ENCODE measurements at places on chromosomes 3 and 15. TPM values are rescaled to one million over a fixed set of nuclear protein-coding genes. Genes with fewer than 3 reads are reported as not detected.
A peak's percentile ranks its signal among the peaks of the same experiment; 100 is the strongest.

DNA sequence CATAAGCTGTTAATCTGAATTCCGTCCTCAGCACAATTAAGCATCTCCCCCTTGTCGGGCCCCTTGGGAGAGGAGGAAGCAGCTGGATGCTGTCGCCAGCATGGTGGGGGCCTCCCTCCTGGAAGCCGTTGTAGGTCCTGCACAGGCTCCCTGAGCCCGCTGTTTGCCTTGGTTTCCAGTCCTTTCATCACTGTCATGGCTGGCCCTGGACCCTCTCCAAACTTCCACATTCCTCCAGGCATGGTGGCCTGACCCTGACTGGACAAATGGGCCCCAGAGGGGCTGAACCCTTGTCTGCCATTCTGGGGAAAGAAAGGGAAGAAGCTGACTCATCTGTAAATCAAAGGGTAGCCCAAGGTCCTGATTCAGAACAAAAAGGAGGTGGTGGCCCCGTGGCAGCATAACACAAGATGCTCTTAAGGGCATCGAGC, 300.5 kb upstream of the LRRFIP2 start:
- no peak overlapping the region for H3K27ac ChIP-seq
- no peak for DNase-seq

GRCh38 chr3:23594066-23594465, 211.7 kb upstream of the UBE2E1 start:
- H3K36me3 ChIP-seq = peaks cover 4% of the 10 kb centered on the region
- H3K4me1 ChIP-seq = peaks cover 14% of the 10 kb centered on the region
- no peak for DNase-seq
- no peak overlapping the region for H3K4me3 ChIP-seq
- H3K27me3 ChIP-seq = no peaks in the 10 kb centered on the region

GRCh38 chr3:59878038-59878427, 828.2 kb upstream of the CFAP20DC start:
- no peak for DNase-seq
- no peak overlapping the region for H3K4me3 ChIP-seq
- no peaks in the 10 kb centered on the region for H3K27me3 ChIP-seq
- peaks cover 6% of the 10 kb centered on the region for H3K4me1 ChIP-seq
- no peaks in the 10 kb centered on the region for H3K36me3 ChIP-seq
- H3K27ac ChIP-seq = no peak overlapping the region

DNA sequence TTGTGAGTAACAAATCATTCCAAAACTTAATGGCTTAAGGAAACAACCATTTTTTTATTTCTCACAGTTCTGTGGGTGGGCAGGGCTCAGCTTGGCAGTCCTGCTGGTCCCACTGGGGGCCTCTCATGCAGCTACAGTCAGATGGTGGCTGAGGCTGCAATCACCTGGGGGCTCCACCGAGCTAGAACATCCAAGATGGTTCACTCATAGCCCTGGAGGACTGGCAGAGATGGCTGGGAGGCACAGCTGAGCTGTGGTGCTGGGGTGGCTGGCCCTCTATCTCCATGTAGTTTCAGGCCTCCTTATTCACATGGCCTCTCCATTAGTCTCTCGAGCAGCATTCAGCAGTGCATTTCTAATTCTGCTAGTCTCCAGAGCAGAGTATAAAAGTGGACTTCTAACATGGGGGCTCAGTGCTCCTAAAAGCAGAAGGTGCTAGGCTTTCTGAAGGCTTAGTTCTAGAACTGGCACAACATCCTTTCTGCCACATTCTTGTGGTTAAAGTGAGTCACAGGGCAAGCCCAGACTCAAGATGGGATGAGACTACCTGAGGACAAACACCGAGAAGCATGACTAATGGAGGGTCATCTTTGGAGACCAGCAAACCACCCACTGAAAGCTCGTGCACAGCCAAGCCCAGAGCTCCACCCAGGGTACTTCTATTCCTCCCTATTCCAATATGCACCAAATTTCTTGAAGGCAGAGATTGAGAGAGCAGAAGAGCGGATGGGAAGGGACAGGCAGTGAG, 6.3 kb downstream of the CAV3 start:
- H3K36me3 ChIP-seq = no peaks in the 10 kb centered on the region
- H3K27me3 ChIP-seq = no peaks in the 10 kb centered on the region
- no peak overlapping the region for H3K4me3 ChIP-seq

DNA sequence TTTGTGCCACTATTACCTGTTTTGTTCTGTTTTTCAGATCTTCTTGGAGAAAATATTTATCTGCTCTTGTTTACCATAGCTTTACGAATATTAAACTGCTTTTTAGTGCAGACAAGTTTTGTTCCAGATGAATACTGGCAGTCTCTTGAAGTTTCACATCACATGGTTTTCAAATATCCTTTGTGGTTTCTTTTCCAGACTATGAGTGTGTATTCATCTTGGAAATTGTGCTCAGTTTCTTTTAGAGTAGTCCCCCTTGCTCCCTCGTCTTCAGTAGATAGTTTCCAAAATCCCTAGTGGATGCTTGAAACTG, 1.2 kb downstream of the PIGB start:
- H3K4me1 ChIP-seq = peaks cover 28% of the 10 kb centered on the region
- no peaks in the 10 kb centered on the region for H3K27me3 ChIP-seq
- peaks cover 1% of the 10 kb centered on the region for H3K36me3 ChIP-seq
- H3K4me3 ChIP-seq = peak overlapping the region; percentile 88

- no peak for DNase-seq
- peaks cover 3% of the 10 kb centered on the region for H3K27me3 ChIP-seq
- H3K36me3 ChIP-seq = no peaks in the 10 kb centered on the region
Observed at GRCh38 chr3:72191209-72191960, 406.4 kb upstream of the PROK2 start.

- no peak overlapping the region for H3K4me3 ChIP-seq
- no peaks in the 10 kb centered on the region for H3K27me3 ChIP-seq
- H3K27ac ChIP-seq = no peak overlapping the region
- H3K4me1 ChIP-seq = no peaks in the 10 kb centered on the region
- DNase-seq = no peak
Observed at GRCh38 chr3:189727158-189727557, 96.0 kb downstream of the TP63 start.

DNA sequence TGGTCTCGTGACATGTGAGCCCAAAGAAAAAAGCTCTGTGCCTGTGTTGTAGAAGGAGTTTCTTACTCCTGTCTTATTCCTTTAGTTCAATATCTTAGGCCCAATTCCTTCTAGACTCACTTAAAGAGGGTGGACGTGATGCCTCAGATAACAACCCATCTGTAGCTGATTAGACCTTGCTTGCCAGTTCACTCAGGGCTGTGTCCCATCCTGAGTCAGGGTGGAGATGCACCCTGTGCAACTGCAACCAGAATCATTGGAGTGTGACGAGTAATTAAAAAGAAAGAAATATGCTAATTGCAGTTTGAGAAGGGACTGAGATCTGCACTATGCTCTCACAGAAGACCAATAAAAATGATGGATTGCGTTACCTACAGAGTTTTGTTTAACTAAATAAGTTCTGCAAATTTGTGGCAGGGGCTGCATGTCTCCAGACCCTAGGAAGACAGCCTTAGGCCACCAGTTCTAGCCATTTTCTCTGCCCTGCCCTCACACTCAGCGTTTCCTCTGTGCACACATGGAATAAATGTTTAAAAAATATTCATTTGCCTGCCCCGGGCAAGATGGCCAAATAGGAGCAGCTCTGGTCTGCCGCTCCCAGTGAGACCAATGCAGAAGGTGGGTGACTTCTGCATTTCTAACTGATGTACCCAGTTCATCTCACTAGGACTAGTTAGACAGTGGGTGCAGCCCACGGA, 83.0 kb downstream of the MOBP start:
- no peak overlapping the region for H3K27ac ChIP-seq
- no peaks in the 10 kb centered on the region for H3K27me3 ChIP-seq
- H3K4me3 ChIP-seq = no peak overlapping the region
- no peak for DNase-seq
- no peaks in the 10 kb centered on the region for H3K36me3 ChIP-seq

DNA sequence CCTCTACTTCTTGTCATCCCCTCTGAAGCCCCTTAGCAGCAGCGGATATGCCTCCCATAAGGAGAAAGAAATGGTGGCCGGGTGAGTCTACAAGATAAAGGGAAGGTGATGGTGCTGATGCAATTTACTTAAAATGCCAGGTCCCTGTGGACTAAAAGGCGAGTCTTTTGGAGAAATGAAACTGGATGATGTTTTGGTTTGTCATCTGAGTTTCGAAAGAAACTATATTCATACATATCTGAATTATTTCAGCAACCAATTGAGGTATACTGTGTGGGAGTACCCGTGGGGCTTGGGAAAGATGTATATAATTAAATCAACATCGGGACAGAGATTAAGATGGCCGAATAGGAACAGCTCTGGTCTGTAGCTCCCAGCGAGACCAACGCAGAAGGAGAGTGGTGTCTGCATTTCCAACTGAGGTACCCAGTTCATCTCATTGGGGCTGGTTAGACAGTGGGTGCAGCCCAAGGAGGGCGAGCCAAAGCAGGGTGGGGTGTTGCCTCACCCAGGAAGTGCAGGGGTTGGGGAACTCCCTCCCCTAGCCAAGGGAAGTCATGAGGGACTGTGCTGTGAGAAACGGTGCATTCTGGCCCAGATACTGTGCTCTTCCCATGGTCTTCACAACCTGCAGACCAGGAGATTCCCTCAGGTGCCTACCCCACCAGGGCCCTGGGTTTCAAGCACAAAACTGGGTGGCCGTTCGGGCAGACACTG, 210.6 kb upstream of the CHRM5 start:
- H3K4me1 ChIP-seq = no peaks in the 10 kb centered on the region
- DNase-seq = no peak
- no peaks in the 10 kb centered on the region for H3K36me3 ChIP-seq
- H3K4me3 ChIP-seq = no peak overlapping the region
- no peak overlapping the region for H3K27ac ChIP-seq
- H3K27me3 ChIP-seq = no peaks in the 10 kb centered on the region

GRCh38 chr3:51682526-51682925, 11.5 kb downstream of the TEX264 start:
- no peak overlapping the region for H3K4me3 ChIP-seq
- H3K4me1 ChIP-seq = peaks cover 67% of the 10 kb centered on the region
- H3K27ac ChIP-seq = no peak overlapping the region
- no peaks in the 10 kb centered on the region for H3K27me3 ChIP-seq

DNA sequence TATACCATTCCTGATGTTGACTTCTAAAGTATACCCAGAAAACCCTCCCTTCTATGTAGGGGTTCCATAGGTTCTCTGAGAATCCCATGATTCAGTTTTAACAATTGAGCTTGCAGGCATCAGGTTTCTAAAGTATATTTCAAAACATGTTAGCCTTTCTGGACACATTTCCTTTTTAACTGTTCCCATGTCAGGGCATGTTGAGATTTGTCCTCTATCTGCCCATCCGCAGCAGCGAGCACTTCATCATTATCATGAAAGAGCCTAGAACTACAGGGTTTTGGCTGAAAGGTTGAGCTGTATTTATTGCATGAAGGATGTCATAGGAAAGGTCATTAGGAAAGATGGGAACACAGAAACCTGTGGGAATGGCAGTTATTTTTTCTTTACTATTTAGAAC, 201.1 kb upstream of the BHLHE40 start:
- H3K4me3 ChIP-seq = no peak overlapping the region
- no peak overlapping the region for H3K27ac ChIP-seq
- no peak for DNase-seq
- no peaks in the 10 kb centered on the region for H3K27me3 ChIP-seq
- peaks cover 95% of the 10 kb centered on the region for H3K36me3 ChIP-seq

DNA sequence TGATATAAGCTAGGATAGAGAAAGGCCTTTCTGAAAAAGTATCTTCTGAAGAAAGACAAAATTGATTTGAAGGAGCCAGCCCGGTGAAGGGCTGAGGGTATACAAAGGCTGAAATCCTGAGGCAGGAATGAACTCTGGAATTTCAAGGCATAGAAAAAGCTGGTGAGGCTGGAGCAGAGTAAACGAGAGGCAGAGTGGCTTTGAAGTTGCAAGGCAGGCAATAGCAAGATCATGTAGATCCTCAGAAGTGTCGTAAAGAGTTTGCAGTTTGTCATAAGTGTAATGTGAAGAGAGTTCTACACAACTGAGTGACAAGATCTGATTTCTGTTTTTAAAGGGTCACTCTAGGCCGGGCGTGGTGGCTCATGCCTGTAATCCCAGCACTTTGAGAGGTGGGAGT, 69.0 kb downstream of the HMG20A start:
- H3K4me3 ChIP-seq = no peak overlapping the region
- peaks cover 17% of the 10 kb centered on the region for H3K4me1 ChIP-seq
- no peak for DNase-seq
- no peaks in the 10 kb centered on the region for H3K27me3 ChIP-seq

DNA sequence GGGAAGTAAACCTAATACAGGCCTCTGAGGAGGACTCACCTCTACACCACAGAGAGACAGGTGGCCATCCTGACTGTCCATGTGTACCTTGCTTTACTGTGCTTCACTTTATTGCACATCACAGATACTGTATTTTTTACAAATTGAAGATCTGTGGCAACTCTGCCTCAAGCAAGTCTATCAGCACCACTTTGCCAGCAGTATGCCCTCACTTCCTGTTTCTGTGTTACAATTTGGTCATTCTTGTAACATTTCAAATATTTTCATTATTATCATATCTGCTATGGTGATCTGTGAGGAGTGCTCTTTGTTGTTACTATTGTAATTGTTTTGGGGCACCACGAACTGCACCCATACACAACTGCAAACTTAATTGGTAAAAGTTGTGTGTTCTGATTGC, 78.0 kb downstream of the BBX start:
- no peak overlapping the region for H3K4me3 ChIP-seq
- H3K27me3 ChIP-seq = no peaks in the 10 kb centered on the region
- no peak for DNase-seq
- peaks cover 35% of the 10 kb centered on the region for H3K4me1 ChIP-seq

DNA sequence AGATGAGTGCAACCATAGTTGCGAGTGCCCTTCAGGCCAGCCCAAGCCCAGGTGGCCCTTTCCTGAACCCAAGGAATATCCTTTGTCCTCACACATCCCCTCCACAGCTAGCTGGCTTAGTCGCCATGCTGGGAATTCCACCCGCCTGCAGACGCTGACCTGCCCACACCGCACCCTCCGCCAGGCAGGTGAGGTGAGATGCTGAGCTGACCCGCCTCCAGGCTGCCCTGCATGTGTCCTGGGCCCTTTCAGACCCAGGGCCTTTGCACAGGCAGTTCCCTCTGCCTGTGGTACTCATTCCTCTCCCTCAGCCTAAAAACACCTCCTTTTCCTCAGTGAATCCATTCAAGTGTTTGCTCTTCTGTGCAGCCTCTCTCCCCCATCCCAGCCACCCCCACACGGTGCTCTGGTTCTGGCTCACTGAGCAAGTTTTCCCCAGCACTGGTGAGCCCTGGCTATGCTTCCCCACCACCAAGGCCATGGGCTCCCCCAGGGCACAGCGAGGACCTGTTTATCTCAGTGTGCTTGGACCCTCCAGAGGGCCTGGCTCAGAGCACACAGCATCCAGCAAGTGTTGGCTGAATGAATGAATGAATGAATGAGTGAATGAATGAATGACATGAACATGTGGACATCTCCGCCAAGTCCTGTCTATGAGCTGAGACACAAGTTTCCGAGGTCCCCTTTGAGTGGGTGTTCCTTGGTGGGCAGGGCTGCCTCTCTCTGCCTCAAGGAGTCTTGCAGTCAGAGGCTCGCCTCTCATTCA, 33.0 kb upstream of the LINGO1 start:
- no peaks in the 10 kb centered on the region for H3K4me1 ChIP-seq
- H3K36me3 ChIP-seq = no peaks in the 10 kb centered on the region
- H3K27me3 ChIP-seq = no peaks in the 10 kb centered on the region
- no peak overlapping the region for H3K4me3 ChIP-seq
- no peak overlapping the region for H3K27ac ChIP-seq

GRCh38 chr3:135539854-135540253, 425.7 kb upstream of the PPP2R3A start:
- no peaks in the 10 kb centered on the region for H3K4me1 ChIP-seq
- H3K27ac ChIP-seq = no peak overlapping the region
- DNase-seq = no peak
- H3K27me3 ChIP-seq = no peaks in the 10 kb centered on the region

Gene C3orf80
- polyA plus RNA-seq = not detected

Gene FBXW12
- polyA plus RNA-seq = not detected

Gene TRANK1
- 20.8 TPM for polyA plus RNA-seq

Gene XIRP1
- polyA plus RNA-seq = not detected

Gene NAA50
- 34.0 TPM for polyA plus RNA-seq

Gene ADAMTS9
- polyA plus RNA-seq = not detected

Gene HRG
- not detected for polyA plus RNA-seq

Data from B cell (primary cell).